ENCODE measurements at places on chromosomes 1 and 21. TPM values are rescaled to one million over a fixed set of nuclear protein-coding genes. Genes with fewer than 3 reads are reported as not detected.
A peak's percentile ranks its signal among the peaks of the same experiment; 100 is the strongest.

- no peak for DNase-seq
Measured at GRCh38 chr1:206716870-206717673, 32.4 kb downstream of the MAPKAPK2 start.

DNA sequence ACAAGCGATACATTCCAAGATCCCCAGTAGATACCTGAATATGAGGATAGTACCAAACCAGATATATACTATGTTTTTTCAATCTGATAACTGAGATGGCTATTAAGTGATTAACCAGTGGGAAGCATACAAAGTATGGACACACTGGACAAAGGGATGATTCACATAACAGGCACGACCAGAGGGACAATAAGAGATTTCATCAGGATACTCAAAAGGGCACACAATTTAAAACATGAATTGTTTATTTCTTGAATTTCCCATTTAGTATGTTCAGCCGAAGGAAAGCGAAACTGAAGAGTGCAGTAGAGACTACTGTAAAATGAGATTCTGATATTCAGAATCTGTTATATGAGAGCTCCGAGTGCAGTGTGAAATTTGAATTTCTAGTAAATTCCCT, 10.6 kb downstream of the ZZZ3 start:
- peak; percentile 36 for DNase-seq

- no peak for DNase-seq
Measured at GRCh38 chr1:32338637-32339145, 2.7 kb upstream of the MARCKSL1 start.

DNA sequence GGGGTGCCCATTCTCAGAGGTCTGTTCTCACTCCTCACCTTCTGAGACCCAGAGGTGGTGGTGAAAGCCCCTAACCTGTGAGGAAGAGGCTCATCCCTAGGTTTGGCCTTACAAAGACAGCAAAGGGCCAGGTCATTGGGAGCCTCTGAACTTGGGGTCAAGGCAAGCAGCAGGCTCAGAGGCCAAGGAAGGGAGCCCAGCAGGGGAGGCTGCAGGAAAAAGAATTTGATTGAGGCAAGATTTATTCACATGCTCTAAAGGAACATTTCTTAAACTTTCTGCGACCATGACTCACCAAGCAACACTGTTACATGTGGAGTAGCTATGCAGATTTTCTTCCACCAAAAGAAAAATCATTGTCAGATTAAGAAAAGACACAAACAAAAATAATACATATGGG, 132.5 kb upstream of the SYT6 start:
- peak; percentile 31 for DNase-seq

GRCh38 chr1:59738591-59739015, 76.1 kb upstream of the HOOK1 start:
- peak; percentile 96 for DNase-seq

DNA sequence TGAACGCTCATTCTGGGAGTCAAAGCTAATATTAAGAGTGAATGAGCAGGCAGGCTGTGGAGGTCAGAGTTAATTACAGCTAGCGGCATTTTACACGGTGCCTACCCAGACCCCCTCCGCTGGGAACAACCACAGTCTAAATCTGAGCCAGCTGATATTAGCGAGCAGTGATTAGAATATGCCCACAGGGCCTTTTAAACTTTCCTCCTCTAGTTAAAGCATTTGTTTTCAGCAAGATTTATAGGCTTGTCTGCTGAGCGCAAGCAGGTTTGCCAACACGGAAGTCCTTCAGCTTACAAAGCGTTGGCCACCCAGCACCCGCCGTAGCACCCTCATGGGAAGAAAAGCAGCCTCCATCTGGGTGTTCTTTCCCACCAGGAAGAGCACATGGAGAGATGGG, 72.1 kb downstream of the LMX1A start:
- no peak for DNase-seq

The SGIP1 gene
- total RNA-seq, result 2.1 TPM

DNA sequence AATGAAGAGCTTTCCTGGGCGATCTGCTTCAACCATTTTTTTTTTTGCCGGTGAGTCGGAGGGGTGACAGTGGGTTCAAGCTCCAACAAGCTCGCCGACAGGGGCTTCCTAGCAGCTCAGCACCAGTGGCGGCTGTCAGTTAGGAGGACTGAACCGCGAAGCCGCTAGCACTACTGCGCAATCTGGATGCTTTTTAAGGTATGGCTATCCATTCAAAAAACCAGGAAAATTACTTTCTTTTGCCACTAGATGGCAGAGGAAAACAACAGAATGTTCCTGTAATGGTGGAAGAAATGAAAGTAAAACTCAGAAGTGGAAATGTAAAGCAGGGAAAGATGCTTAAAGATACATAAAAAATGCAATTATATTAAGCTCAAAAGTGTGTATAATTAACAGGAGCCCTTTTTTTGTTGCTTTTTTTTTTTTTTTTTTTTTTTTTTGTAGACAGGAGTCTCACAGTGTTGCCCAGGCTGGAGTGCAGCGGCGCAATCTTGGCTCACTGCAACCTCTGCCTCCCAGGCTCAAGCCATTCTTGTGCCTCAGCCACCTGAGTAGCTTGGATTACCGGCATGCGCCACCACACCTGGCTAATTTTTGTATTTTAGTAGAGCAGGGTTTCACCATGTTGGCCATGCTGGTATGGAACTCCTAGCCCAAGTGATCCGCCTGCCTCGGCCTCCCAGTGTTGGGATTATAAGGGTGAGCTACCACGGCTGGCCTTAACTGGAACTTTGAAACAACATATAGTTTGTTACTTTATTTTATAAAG, 8.5 kb downstream of the KYAT3 start:
- peak; percentile 72 for DNase-seq

All from fibroblast of the aortic adventitia (primary cell).